Stimulated activated effector memory CD8-positive, alpha-beta T cell treated with anti-CD3 and anti-CD28 coated beads, Interleukin-12 subunit alpha, Interleukin-12 subunit beta, amount 100 ng/mL, for 72 hours (primary cell): ENCODE measurements at places on chromosomes 3 and 15.

DNA sequence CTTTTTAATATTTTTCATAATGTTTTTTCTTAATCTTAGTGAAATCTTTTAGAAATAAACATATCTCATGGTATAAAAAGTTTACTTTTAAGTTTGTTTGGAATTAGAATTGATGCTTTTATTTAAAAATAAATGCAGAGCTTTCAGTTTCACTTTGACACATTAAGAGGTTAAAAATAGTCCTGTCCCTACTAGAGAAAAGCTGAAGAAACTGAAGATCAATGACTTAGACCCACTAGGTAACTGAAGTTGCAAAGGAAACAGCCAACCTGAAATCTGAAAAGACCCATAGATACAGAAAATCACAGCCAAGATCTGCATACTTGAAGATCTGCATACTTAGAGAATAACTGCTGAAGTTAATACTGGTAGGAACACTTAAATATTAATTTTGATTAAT lies 237.6 kb downstream of the RAP2B start:
- no peak for DNase-seq

DNA sequence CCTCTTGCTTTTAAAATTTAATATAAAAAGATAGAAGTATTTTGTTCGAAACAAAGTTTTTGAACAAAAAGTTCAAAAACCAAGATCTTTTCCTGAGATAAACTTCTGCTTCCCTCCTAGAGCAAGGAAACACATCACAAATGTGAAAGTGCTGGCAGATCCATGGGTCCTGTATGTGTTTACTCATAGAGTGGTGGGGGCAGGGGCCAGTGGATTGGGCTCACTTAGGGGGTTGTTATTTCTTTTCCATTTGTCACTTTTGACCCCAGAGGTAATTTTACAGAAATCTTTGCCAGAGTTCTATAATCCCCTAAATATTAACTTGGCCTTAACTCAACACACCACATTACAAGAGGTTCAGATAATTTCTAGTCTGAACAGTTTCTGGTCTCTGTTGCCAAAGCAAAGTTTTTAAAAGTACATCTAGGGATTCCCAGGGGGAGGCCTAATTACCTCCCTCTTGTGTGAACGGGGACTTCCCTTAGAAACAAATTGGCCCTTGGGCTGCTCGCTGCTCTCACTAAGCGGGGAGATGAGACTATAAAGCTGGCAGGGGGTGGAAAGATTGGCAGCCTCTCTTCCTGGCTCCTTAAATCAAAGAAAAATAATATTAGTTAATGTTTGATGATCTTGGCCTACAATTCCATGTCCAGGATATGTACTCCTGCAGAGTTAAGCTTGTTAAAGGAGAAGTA lies 66.8 kb upstream of the PTX3 start:
- DNase-seq: no peak

DNA sequence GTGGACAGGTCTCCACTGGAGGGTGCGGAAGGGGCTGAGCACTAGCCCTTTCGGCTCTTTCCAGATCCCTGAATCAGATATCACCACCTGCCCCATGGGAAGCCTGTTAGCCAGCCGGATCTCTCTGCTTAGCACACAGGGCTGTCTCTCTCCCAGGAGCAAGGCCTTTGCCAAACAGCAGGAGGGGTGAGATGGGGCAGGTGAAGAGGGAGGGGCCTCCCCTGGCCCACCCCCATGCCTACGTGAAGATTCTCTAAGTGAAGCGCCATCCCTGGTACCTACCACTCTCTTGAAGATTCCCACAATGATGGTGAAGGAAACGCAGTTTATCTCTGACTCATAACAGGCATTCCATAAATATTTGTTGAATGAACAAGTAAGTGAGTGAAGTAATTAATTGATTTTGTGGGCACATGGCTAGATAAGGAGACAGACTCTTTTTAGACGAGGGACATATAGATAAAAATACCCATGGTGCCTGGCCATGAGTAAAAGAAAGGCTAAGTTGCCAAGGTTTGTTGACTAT lies 19.6 kb upstream of the HCN4 start:
- no peak for DNase-seq

DNA sequence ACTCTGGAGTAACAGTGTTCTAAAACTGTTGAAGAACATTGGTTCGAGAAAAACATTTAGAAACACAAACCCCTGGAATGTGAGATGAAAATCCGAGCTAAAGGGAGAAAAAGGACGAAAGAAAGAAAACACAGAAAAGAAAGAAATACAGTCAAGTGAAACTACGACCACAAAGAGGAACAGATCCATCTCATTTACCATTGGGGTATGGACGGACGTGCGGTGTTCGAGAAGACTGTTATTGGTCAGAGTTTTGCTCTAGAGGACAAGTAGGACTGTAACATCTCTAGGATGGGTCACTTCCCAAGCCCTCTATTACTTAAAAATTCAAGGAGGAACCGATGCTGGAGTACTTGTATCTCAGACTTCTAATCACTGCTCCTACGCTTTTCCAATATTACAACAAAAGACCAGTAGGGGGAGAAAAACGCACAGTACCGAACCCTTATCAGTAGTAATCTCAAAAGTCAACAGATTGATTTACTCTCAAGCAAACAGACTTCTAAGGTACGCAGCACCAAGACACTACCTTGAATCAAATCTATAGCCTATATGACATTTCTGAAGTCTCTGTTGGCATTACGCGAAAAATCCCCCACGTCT lies 1.1 kb upstream of the PIK3CA start:
- no peak for DNase-seq

DNA sequence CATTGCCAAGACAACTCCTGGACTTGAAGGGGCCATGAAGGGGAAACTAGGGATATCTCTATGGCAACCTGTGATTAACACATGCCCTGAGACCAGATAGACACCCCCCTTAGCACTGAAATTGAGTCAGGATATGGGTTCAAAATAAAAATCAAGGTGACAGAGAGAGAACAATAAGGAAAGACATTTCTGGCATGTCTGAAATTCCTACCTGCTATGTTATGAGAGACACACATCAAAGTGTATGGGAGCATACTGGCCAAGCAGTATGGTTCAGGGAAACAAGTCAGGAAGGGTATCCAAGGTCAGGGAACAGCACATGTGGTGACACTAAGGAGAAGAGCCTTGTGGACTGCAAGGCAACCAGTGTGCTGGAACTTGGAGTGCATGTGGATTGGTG lies 388.7 kb downstream of the SHQ1 start:
- DNase-seq: no peak

DNA sequence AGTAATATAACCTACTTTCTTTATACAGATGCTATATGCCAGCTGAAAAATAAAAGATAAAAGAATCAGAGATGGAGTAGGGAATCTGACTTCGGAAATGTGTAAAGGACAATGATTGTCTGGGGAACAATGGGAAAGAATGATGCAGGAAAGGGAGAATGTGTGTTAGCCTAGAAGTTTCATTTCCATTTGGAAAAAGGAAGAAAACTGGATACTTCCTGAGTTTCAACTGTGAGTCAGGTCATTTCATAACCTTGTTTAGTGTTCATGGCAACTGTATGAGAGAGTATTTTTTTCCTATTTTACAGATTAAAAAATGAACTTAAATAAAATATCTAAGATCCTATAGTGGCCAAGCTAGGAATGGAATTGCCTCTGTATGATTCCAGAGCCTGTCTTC lies 261.3 kb upstream of the NECTIN3 start:
- no peak for DNase-seq

- no peak for DNase-seq
These were observed 1075.1 kb downstream of the AGBL1 start for GRCh38 chr15:87154761-87155160.

GRCh38 chr3:141055136-141055535 lies 4.0 kb downstream of the SPSB4 start:
- no peak for DNase-seq

DNA sequence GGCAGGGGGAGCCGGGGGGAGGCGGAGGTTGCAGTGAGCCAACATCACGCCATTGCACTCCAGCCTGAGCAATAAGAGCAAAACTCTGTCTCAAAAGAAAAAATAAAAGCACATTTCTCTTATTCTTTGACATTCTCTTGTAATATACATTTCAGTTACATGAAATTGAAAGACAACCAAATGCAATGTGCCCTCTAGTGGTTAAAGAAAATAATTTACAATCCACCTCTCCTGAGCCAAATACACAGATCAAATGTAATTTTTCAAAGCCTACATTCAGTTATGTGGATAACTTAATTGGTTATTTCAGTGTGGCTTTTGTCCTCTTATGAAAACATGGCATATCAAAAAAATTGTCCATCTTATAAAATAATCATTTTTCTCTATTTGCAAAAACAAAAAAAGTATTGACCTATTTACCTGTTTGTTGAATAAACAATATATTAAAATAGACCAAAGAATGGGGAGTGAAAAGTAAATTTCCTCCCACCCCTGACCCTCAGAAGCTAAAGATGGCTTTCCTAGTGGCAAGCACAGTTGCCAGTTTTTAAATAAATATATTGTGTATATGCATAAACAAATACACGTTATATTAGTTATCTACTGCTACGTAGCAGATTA lies 14.2 kb upstream of the U2SURP start:
- DNase-seq: no peak

DNA sequence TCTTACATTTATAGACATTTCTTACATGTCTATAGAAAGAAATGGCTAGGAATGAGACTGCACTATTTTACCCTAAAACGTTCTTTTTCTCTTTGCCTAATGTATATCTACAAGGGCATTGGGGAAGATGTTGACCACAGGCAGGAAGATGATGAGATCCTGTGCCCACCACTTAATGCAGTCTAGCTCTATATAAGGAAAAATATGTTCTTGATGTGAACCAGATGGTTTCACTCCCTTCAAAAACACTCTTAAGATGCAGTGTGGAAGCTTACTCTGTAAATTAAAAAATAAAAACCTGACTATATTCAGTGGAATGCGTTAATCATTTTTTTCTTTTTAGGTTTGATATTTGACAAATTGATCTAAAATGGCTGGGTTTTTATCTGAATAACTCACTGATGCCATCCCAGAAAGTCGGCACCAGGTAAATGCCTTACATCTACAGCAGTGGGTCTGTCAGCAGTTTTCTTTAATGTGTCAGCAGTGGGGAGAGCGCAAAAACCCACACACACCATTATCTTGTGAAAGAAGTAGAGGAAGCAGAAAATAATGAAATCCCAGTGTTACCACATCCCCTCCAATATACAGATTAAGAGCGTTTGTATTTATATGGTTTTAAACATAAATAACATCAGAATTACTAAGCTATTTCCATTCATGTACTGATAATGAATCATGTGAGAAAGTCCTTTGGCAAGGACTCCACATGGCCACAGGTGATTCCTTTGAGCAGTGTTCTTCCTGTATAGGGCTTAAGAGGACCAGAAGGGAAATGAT lies 10.1 kb downstream of the AGTR1 start:
- DNase-seq: no peak
